Esophagus mucosa (tissue), 1 donor: ENCODE measurements at places on chromosomes 1 and 21. TPM values are rescaled to one million over a fixed set of nuclear protein-coding genes. Genes with fewer than 3 reads are reported as not detected.

Gene AMY1C
- total RNA-seq: not detected

DNA sequence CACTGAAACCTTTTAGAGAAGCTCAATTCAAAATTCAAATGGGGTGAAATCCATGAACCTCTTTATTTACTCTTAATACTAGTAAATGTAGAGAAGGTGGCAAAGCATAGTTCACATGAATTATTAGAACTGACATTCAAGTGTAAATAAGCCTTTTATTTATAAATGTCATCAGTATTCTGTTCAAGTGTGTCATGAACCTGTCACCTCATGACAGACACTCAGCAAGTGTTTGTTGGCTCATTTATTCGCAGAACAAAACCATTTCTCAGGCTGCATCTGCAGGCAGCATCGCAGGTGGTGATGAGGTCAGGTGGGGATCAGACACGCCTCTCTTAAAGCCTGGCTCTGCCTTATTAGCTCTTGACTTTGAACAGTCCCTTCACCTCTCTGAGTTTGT lies 116.6 kb downstream of the SETD4 start:
- ATAC-seq: no peak

DNA sequence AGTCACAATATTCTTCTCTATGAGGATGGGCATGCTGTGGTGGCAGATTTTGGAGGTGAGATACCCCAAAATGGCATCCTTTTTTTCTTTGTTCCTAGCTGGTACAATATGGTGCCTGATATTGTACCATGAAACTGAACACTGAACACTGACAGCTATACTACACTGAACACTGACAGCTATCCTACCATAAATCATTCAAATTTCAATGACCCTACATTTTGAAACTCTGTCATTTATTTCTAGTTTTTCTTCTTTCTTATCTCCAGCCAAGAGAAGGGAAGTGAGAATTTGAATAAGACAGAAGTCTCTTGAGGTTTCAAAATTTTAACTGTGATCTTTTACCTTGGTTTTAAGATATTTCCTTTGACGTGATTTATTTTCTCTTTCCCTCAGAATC lies 76.3 kb downstream of the LRRC53 start:
- ATAC-seq: no peak

GRCh38 chr1:25033030-25033827 lies 103.2 kb upstream of the RUNX3 start:
- ATAC-seq: no peak
